ENCODE measurements at places on chromosomes 11 and 22.

DNA sequence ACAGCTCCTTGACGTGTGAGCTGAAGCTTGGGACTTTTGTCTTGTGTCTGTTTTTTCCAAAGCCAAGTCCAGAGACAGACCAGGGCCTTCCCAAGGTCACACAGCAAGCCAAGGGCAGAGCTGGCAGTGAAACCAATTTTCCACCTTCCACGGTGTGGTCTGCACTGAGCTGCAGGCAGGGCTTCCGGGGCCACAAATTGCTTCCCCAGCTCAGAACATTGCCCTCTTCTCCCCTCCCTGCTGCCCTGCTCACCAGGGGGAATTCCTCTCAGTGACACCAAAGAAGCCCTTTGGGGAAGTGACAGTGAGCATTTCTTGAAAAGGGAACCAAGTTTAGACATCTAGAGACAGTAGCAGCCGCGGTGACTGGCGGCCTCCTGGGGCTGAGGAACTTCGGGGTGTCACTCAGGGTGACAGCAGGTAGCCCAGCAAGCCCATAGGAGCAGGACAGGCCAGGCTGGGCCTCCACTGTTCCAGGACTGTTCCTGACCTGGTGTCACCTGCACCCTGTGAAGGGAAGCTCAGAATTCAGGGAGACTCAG is 9.2 kb downstream of the FXYD2 start:
- DNase-seq = no peak

DNA sequence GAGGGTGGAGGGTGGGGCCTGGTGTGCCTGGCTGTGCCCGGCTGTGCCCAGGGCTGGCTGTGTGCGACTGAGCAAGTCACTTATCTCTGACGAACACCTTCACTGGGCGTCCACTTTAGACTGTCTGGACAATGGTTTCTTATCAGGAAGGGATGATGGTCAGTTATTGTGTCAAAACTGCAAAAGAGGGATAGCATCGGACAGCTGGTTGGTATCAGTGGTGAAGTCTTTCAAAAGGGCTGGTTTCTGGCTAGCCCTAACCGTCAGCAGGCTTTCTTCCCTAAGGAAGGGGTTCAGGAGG is 4.1 kb upstream of the MGAT3 start:
- no peak for DNase-seq

DNA sequence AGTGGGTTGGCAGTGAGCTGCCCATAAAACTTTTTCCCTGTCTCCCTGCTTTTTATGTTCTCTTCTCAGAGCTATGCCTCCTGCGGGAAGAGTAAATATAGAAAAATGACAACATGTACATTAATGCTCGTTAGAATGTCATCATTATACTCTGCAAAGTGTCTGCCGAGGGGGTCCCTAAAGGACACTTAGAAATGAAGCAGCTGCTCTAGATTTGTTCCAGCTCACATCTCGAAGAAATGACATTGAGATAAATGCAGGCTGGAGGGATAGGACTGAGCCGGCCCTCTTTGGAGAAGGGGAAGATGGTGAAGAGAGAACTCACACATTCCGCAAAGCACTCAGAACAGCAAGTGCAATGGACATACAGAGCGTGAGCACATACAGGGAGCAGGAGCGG is 240.0 kb downstream of the NXPE2 start:
- no peak for DNase-seq

GRCh38 chr11:121270001-121270678 is 22.4 kb upstream of the SC5D start:
- no peak for DNase-seq

DNA sequence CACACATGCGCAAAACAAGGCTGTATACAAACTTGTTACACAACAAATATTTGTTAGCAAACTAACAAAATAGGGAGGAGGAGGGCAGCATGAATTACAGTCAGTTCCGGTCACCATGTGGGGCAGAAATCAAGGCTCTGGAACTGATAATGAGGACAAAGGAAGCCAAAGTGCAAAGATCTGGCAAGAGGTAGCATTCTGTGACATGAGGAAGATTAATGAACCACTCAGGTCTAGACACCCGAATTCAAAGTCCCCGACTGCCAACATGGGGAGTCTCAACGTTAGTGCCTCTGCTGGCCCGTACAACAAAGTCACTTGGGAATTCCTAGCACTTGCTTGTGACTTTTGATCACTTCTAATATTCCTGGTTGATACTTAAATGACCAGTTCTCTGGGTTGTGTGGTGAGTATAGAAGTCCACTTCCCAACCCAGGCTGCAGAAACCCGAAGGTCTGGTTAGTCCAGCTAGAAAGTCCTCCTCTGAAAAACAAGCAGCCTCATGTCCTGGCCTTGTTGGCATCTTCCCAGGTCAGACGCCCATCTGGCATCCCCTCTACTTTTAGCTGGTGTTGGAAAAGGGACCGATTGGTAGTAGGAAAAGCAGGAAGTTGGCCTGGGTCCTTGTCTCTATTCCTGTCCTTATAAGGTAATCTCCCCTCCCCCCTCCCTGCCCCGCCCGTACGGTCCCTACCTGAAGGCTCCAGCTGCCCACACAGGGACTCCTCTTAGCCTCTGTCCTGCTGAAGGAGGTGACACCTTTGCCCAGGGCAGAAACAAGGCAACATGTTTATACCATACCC is 1.6 kb downstream of the SUN2 start:
- DNase-seq = peak; percentile 67

GRCh38 chr22:46240073-46240472 is 10.0 kb downstream of the CDPF1 start:
- DNase-seq = no peak

DNA sequence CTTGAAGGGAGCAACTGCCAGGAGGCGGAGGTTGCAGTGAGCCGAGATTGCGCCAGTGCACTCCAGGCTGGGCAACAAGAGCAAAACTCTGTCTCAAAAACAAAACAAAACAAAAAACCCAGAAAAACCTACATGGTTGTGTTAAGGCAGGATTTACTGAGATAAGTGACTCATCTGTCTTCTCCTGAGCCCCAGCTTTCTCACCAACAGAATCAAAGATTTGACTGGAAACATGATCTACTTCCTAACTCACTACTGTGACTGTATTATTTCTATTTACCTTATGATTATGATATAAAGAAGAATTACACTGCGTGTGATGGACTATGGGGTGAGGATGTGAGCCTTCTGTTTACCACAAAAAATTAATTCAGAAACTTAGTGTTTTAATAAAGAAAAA is 21.8 kb downstream of the FAM118B start:
- peak; percentile 81 for DNase-seq

GRCh38 chr11:134360050-134360835 is 28.5 kb downstream of the GLB1L2 start:
- DNase-seq = peak; percentile 83

GRCh38 chr11:130246738-130247137 is 68.0 kb downstream of the ZBTB44 start:
- DNase-seq = peak; percentile 50

DNA sequence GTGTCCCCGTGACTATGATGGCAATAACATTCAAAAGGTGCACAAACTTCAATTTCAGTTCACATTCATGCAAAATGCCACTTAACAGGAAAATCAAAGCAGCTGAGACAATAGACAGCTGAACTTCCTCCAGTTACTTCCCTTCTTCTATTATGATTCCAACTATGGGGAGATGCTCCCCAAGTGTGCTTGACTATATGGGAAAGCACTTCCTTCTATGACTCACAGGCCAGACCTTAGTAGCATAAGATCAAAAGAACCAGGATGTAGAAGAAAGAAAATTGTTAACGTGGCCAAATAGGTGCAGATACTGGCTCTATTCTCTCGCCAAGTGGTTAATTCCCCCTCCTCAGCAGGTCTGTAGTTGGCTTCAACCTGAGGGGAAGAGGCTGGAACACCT is 7.8 kb upstream of the FAT3 start:
- DNase-seq = no peak

GRCh38 chr11:65290448-65291165 is 24.1 kb upstream of the CDC42EP2 start:
- DNase-seq = peak; percentile 41

- DNase-seq = no peak
These were observed 118.8 kb downstream of the ABTB2 start for GRCh38 chr11:34238966-34239365.

DNA sequence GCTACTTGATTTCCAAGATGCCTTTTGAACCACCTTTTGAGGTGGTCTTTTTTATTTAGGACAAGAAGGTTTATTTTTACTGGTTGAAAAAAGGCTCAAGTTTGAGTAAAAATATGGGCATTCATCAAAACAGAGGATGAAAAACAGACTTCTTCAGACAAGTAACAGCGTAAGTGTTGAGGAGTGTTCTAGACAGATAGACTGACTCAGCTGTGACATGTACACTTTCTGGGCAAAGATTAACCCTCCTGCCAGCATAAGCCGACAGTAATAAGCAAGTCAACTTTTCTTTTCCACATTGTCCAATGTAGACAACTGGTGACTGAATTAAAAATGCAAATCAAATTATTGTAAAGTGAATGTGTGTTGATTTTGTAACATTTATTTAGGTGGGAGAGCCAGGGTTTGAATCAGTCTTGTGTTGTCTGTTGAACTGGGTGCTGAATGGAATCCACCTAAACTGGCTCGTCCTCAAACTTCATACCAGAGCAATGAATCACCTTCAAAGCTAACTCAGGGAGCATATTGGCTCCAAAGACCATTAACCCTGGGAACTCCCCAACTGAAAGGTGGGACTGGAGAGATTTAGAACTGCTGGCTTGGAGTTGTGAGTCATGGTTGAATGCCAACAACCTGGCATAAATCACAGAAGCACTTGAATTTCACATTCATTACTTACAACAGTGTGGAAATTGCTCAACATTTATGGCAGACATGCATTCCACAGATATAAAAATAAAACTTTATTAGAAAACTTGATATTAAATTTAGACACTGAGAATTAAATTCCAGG is 377.0 kb downstream of the ETS1 start:
- DNase-seq = peak; percentile 100

DNA sequence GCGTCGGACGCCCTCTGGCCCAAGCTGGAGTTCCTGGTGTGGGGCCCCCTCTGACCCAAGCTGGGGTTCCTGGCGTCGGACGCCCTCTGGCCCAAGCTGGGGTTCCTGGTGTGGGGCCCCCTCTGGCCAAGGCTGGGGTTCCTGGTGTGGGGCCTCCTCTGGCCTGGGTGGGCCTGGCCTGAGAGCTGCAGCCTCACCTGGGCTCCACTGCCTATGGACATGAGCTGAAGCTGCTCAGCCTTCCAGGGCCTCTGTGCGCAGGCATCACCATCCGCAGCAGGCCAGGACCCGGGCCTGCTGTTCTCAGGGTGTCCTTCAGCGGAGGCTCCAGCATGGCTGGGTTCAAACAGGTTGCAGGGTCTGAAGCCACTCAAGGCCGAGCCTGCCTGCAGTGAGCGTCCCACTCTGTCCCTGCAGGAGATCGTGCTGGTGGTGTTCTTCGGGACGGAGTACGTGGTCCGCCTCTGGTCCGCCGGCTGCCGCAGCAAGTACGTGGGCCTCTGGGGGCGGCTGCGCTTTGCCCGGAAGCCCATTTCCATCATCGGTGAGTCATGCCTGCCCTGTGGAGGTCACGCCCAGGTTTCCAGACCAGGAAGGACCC is 125.5 kb downstream of the KCNQ1 start:
- DNase-seq = no peak

GRCh38 chr11:120835601-120836228 is 188.2 kb upstream of the TBCEL start:
- peak; percentile 31 for DNase-seq

GRCh38 chr11:83132191-83132590 is 24.7 kb upstream of the PCF11 start:
- DNase-seq = peak; percentile 27

- DNase-seq = no peak
These were observed 4.2 kb downstream of the LHFPL7 start for GRCh38 chr22:24942301-24942700.

GRCh38 chr22:35306350-35306967 is 6.8 kb downstream of the TOM1 start:
- DNase-seq = no peak

GRCh38 chr22:37626144-37626543 is 13.3 kb upstream of the SH3BP1 start:
- no peak for DNase-seq

- no peak for DNase-seq
These were observed 342.7 kb downstream of the TENM4 start for GRCh38 chr11:79098146-79098545.

- no peak for DNase-seq
These were observed 5.6 kb downstream of the LUZP2 start for GRCh38 chr11:24502425-24502824.

GRCh38 chr11:35103366-35104208 is 35.4 kb upstream of the CD44 start:
- DNase-seq = no peak

- no peak for DNase-seq
These were observed 111.2 kb upstream of the FGF3 start for GRCh38 chr11:69930081-69931059.

DNA sequence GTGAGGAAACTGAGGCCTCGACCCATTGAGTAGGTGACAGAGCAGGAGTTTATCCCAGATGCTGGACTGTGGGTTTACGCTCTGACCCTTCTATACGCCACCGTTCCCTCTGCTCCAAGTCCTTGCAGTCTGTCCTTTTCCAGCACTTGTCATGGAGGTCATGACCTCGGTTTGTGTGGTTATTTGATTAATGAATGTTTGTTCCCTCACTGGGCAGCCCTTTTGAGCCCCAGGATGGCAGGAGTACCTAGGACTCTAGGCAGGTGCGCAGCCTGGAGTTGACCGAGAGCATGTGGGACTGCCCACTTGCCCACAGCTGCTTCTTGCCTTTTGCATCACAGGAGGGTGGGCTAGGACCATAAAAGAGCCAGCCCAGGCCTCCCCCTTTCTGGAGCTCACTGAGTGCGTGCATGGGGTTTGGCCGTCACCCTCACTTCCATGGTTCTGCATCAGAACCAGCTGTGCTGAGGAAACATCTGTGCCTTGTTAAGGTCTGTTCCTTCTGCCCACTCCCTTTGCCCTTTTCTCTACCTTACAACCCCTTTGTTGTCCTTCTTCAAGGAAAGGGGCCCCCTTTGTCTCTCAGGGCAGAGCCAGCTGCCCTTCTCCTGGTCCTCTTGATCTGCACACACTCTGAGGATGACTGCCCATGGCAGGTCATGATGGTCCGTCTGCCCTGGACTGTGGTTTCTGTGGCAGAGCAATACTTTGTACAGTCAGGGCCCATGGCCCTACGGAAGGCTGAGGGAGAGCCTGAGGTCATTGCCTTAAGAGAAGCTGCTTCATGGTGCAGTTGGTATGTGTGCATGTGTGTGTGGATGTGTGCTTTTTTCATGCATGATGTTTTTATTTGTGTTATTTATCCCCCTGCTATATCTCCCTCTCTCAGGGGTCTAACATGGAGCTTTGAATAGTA is 38.2 kb downstream of the BMAL1 start:
- DNase-seq = no peak

GRCh38 chr11:20066013-20066782 is 94.1 kb downstream of the DBX1 start:
- DNase-seq = no peak

DNA sequence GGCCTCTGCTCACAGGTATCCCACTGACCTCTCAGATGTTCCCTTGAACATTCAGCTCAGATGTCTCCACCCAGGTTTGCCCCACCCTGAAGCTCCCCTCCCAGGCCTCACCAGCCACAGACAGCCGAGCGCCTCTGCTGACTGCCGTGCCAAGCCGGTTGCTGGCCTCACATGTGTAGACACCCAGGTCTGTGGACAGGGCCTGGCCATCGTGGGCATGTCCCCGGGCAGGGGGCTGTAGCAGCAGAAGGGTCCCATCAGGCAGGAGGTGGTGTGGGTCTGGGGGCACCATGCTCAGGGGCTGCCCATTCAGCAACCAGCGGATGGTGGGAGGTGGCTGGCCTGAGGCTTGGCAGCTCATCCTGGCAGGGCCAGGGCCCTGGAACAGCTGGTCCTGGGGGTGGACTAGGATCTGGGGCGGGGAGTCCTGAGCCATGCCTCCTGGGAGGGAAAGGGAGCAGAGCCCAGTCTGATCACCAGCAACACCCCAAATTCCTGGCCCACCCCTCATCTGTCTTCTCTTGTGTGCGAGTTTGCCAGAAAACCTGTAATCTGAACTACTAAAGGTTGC is 759 bp downstream of the ROBO4 start:
- DNase-seq = no peak

- DNase-seq = no peak
These were observed 1.0 kb downstream of the FUT4 start for GRCh38 chr11:94544646-94545263.
